NCI-H510A treated with DMSO at 0.1 percent for 48 hours (cell line): ENCODE measurements at places on chromosomes 2 and 18.

GRCh38 chr2:146661473-146662096 is 1183.2 kb upstream of the ACVR2A start:
- no peak for DNase-seq

- DNase-seq: no peak
Measured at GRCh38 chr18:10511236-10511635, 14.6 kb upstream of the NAPG start.

DNA sequence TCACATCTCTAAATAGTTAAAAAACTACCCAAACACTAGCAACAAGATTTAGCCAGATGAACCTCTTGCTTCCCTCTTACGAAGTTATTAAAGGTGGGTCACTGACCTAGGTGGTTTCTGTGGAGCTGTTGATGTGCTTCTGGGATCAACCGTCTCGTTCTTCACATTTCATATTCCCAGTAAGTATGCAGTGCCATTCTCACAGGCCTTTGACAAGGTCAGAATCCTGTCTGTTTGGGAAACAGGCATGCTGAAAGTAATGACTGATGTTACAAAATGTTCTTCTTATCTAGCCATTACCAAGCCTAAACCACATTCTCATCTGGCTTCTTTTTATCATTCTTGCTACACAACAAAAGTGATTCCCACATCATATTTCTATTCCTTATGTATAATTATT is 70.3 kb downstream of the WDR7 start:
- DNase-seq: no peak

DNA sequence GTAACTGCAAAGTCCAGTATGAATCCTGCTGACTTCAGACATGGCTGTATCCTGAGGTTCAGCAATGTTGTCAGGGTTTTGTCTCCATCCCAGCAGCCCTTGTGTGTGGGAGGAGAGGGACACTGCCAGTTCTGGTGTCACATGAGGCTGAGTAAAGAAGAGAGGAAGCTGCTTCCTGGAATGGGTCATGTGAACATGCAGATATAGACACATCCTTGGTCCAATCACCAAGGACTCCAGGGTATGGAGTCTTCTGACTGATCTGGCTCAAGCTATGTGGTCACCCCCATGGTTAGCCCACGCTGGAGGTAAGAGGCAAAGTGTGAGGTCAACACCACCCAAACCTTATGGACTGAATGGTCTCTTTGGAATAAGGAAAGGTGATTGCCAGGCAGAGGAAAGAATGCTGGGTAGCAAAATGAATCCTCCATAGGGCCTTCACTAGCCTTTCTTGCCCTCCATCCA is 134.4 kb upstream of the SLC1A4 start:
- no peak for DNase-seq

DNA sequence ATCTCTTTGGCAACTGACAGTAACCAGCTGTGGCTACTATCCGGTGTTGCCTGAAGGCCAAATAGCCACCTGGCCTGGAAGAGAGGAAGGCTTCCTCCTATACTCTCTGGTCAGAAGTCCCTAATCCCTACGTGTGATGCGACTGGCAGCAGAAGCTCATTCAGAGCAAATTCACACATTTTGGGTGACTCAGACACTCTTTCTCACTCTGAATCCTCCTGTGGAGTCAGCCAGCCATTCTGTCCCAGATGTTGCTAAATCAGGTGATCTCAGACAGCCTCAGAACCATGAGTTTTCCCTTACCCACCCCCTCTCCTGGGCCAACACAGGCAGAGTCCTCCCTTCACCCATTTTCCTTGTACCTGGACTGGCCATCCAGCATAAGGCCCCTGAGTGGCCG is 34.7 kb downstream of the CFAP53 start:
- no peak for DNase-seq

GRCh38 chr2:3236300-3237045 is 141.1 kb downstream of the EIPR1 start:
- no peak for DNase-seq

DNA sequence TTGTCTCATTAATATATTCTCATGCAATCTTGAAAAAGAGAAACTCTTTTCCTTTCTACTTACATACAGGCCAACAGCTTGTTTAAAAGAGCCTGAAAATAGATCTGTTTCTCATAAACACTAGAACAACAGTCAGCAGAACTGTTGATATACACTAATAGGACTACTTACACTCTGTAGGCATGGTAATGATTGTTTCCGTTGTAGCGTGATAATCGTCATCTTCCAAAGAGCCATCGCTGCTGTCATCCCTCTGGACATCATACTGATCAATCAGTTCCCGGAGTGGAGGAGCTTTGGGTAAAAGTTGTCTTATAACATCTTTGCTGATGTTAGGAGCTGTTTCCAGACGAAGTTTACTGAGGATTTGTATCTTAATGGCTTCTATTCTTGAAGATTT is 476 bp downstream of the MSTN start:
- DNase-seq: no peak

DNA sequence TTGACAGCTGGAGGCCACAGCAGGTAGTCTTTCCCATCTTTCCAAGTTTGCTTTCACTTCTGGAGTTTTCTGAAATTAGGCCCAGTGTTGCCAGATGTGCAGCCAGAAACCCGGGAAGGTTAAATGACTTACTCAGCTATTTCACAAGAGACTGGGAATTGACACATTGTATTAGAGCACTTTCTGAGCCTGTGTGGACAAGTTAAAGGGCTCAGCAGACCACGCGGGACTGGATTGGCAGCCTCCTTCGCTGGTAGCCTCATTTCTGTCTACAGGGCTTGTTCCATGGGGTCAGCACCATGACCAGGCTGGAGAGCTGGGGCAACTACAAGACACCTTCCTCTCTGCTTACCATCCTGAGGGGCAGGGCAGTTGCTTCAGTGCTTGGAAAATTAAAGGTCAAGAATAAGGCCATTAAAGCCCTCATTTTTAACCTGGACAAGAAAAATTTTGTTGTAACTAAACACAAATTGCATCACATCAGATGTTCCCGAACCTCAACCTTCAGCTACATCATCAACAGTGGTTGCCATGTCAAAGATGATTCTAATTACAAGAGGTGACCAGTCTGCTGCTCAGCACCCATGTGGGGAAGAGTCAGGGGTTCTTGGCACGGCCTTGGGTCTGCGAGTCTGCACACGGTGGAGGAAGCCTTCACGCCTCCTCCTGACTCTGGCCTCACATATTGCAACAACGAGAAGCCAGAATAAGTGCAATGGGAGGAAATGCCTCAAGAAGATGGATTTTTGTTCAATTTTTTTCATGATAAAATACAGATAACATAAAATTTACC is 279.5 kb upstream of the RAB6C start:
- DNase-seq: no peak

GRCh38 chr2:233343171-233343705 is 11.1 kb upstream of the DGKD start:
- DNase-seq: no peak

- DNase-seq: peak; percentile 74
Measured at GRCh38 chr2:200305797-200306195, 697 bp upstream of the SPATS2L start.

GRCh38 chr2:70009762-70010575 is 48.5 kb upstream of the ASPRV1 start:
- DNase-seq: no peak

DNA sequence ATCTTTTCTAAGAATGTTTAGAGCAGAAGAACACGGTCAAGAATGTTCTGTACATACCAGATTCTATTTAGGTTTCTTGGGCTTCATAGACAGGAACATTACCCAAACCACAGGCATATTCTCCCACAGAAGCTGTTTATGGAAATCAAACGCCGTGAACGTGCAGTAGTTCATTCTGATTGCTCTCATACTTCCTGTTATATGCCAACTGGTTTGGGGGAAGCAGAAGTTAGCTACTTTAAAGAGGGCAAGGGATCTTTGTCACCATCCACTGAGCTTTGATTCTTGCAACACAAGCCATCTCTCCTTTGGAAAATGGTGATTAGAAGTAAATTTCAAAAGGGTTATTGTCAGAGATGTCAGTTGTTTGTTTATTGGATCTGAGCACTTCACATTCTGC is 182.2 kb upstream of the NRP2 start:
- DNase-seq: no peak

DNA sequence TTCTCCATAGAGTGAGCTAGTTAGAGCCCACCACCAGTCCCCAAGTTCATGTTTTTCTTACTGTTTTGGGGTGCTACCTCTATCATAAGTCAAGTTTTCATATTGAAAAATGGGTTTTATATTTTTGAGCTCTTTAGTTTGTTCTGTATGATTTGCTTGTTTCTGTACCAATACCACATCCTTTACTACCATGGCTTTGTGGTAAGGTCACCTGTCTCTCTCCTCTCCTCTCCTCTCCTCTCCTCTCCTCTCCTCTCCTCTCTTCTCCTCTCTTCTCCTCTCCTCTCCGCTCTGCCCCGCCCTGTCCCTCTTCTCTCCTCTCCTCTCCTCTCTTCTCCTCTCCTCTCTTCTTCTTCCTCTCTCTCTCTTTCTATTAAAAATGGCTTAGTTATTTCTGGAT is 22.1 kb upstream of the LBH start:
- no peak for DNase-seq

- DNase-seq: no peak
Measured at GRCh38 chr2:73969356-73969755, 15.4 kb upstream of the TET3 start.

GRCh38 chr2:34098256-34098655 is 499.2 kb upstream of the FAM98A start:
- DNase-seq: no peak

GRCh38 chr18:54762386-54762785 is 65.9 kb upstream of the RAB27B start:
- DNase-seq: no peak

- no peak for DNase-seq
Measured at GRCh38 chr2:76039505-76039904, 328.8 kb upstream of the GCFC2 start.

DNA sequence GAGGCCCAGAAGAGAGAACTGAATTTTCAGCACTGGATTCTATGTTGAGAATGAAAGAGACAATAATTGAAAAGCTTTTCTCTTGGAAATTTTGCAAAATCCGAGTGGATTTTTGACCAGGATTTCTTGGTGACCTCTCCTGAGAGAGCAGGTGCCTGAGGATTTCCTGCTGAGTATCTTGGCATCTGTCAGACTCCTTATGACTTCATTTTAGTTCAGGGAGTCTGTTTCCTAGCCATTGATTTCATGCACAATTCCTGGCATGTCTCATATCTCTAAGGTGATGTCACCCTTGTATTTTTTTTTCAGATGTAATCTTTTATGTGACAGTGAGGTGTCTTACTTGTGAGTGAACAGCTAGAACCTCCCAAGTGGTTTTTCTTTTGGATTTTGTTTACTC is 195.9 kb downstream of the NEDD4L start:
- no peak for DNase-seq

DNA sequence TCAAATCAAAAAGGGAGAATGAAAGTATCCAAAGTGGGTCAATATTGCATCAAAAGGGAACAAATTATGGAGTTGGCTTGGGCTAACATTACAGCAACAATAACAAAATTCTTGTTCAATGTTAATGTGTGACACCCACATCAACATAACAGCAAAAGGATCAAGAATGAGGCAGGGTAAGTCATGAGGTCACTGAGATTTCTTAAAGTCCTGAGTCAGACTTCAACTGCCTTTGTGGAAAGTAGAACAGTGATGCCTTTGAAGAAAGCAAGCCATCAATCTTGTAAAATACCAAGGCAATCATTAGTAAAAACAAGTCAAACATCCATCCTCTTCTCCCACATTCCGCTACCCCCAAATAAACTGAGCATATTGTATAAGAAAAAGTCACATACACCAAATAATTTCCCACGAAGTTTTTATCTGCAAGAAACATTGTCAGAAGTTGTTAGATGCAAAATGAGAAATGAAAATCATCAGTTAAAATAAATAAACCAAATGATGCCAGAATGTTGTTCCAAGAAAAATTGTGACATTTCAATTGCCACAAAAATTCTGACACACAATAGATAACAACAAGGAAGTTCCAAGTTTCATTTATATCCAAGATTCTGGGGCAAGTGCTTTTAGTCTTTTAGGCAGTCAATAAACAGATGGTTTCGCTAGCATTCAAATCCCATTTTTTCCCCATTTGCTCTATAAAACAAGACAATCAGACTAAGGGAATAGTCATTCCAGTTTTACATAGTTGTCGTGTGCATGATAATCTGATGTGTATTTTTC is 216.1 kb upstream of the SETBP1 start:
- no peak for DNase-seq

DNA sequence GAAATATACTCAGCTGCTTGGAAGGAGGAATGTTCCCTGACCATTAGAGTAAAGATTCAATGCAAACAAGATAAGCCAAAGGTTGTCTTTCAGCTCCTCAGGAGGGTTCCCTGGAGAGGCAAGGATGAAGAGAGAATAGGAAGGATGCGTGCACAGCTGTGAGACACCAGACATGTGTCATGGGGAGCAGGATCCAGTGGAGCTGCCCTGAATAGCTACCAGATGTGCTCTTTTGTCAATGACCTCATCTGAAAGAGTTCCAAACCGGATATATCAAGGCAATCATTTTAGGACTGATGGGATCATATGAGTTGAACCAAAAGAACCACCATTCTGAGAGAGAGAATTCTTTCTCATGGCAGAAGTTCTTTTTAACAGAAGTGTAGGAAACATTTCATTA is 490.6 kb downstream of the IRS1 start:
- no peak for DNase-seq

GRCh38 chr2:160674146-160674750 is 180.6 kb upstream of the RBMS1 start:
- DNase-seq: no peak

GRCh38 chr2:134677856-134678756 is 40.7 kb downstream of the TMEM163 start:
- no peak for DNase-seq

GRCh38 chr18:68234131-68234530 is 480.8 kb downstream of the TMX3 start:
- DNase-seq: no peak

DNA sequence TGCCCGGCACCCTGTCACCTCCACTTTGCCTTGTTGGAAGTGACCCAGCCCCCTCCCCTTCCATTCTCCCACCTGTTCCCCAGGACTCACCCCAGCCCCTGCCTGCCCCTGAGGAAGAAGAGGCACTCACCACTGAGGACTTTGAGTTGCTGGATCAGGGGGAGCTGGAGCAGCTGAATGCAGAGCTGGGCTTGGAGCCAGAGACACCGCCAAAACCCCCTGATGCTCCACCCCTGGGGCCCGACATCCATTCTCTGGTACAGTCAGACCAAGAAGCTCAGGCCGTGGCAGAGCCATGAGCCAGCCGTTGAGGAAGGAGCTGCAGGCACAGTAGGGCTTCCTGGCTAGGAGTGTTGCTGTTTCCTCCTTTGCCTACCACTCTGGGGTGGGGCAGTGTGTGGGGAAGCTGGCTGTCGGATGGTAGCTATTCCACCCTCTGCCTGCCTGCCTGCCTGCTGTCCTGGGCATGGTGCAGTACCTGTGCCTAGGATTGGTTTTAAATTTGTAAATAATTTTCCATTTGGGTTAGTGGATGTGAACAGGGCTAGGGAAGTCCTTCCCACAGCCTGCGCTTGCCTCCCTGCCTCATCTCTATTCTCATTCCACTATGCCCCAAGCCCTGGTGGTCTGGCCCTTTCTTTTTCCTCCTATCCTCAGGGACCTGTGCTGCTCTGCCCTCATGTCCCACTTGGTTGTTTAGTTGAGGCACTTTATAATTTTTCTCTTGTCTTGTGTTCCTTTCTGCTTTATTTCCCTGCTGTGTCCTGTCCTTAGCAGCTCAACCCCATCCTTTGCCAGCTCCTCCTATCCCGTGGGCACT is 4.5 kb downstream of the RETREG2 start:
- DNase-seq: no peak
